AG09319 (cell line): ENCODE measurements at places on chromosomes 1 and 21.

DNA sequence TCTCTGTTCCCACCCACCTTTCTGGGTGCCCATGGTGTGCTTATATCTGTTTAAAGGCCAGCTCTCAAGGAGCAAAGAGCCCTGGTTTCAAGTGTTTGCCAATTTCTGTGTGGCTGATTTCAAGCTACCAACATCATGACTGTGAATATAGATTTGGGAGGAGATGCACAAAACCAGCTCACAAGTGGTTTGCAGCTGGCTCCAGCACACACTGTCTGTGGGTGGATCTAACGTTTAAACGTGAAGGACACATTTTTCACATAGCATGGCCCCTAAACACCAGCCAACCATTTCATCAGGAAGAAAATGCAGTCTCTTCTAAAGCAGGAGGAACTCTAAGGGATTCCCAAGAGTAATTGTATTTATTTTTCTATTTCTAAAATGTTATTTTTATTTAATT lies 65.2 kb downstream of the FCRL5 start:
- DNase-seq = no peak

GRCh38 chr1:5811419-5811818 lies 180.8 kb downstream of the NPHP4 start:
- DNase-seq = no peak

DNA sequence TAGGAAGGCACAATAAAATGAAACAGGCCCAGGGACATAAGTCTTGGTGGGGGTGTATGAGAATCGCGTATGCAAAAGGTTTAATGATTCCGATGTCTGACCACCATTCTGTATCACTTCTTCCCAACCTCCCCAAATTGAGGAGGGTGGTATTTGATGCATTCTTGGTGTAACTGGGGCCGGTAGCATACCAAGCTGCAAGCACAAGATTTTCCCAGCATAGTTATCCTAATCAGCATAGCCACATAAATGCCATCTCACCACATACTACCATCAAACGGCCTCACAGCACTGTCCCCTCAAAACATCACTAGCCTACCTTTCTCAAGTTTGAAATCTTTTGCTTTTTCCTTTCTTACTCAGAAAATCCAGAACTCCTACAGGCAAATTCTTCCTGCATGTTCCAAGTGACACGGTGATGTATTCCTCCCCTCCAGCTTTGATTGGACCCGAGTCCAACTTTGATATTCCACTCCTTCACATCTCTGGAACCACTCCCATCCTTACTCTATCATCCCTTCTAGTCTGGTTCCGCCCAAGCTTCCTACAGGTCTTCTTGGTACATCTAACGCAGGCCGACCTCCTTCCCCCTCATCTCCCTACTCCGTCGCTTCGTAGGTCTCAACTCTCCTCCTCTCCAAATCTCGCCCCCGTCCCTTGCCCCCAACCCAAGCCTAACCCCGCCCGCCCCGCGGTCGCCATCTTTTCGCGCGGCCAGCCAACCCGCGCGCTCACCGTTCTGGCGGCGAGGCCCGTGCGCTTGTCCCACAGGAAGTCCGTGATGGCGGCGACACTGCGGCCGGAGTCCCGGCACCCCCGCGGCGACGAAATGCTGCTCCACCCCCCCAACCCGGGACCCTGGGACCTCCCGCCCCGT lies 600 bp downstream of the CLK2 start:
- no peak for DNase-seq

DNA sequence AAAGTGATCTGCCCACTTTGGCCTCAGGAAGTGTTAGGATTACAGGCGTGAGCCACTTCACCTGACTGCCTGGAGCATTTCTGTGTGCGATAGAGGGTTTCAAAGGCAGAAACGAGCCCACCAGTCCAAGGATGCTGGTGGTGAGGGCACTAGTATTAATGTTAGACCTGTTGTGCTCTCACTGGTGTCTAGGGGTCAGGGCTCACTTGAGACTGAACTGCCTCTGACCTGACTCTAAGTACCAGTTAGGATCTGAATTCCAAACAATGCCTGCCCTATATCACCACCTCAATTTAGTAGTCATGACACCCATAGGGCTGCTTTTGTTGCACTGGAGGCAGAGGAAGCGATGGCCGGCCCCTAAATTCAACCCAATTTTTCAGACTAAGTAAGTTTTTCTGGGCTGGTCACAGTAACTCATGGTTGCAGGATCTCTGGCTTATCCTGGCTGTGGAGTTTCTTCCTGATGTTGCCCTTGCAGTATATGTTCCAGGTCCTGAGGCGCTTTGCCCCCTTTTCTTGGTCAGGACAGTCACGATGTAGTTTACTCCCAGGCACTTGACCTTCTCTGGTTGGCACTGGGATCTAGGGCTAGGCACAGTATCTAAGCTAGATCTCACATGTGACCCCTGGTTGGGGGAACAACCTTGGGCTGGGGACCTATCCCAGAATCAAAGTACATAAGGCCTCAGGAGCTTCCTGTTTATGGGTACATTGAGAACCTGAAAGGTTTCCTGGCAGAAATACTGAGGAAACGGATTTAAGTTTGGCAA lies 4.5 kb downstream of the CCDC17 start:
- DNase-seq = no peak

DNA sequence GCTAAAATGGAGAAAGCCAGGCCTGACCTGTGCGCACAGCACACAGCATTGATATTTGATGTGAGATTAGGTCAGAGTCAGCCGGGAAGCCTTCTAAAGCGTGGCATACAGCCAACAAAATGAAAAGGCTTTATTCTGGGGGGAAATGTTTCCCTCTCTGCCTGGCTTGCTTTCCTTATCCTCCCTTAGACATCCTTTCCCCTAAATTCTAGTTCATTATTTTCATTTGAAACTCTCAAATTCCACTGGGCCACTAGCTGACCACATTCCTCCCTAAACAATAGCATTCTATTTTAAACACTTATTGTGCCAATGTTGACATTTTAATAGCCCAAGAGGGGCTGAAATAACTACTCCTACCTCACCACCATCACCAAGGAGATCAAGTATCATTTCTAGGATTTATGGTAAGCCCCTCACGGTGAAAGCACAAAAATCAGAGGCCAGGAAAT lies 49.4 kb downstream of the LEPR start:
- no peak for DNase-seq
